ENCODE measurements at places on chromosomes 3 and 15. TPM values are rescaled to one million over a fixed set of nuclear protein-coding genes. Genes with fewer than 3 reads are reported as not detected.

GRCh38 chr3:42702066-42702951 is at the start of gene HHATL:
Gene HHATL, minus strand, starts transcription at chr3:42702798. Its CDS starts 1,972 bp downstream, at chr3:42700826.
- peak; percentile 86 for DNase-seq

DNA sequence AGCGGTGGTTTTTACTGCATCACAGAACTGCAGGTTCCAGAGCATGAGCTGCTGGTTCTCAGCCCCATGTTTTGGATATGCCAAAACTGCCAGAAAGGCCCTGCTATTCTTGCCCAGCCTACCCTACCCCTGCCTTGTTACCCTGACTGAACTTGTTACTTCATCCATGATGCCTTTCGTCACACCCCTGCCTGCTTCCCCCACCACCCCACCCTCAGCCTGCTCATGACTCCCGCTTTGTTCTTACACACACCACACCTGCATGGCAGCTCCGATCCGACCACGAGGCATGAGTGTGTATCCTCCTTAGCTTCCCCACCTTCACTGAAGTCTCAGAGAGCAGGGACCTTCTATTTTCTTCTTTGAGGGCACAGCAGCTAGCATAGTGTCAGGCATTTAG is 5.1 kb upstream of the TM4SF1 start:
- no peak for DNase-seq

- DNase-seq, result peak; percentile 85
Measured at GRCh38 chr3:194344012-194344411, 7.1 kb downstream of the CPN2 start.

- peak; percentile 67 for DNase-seq
Measured at GRCh38 chr3:141876891-141877621, 613 bp downstream of the ATP1B3 start.

DNA sequence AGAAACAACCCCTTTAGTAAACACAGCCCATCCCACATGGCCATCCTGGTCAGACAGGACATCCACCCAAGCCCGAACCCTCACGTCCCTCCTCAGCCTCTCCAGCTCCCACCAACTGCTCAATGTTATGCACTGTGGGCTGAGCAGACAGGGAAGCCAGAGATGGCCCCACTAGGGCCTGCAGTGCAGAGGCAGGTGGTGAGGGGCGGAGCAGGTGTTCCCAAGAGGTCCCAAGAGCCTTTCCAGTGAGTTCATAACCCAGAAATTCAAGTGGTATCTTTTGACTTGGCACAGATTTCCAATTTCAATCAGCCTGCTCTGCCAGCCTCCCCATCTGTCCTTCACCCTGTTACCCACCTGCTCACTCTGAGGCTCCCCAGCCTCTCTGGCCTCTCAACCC is 130.3 kb downstream of the LIPC start:
- DNase-seq, result no peak

- no peak for DNase-seq
Measured at GRCh38 chr3:71998995-71999673, 214.2 kb upstream of the PROK2 start.

DNA sequence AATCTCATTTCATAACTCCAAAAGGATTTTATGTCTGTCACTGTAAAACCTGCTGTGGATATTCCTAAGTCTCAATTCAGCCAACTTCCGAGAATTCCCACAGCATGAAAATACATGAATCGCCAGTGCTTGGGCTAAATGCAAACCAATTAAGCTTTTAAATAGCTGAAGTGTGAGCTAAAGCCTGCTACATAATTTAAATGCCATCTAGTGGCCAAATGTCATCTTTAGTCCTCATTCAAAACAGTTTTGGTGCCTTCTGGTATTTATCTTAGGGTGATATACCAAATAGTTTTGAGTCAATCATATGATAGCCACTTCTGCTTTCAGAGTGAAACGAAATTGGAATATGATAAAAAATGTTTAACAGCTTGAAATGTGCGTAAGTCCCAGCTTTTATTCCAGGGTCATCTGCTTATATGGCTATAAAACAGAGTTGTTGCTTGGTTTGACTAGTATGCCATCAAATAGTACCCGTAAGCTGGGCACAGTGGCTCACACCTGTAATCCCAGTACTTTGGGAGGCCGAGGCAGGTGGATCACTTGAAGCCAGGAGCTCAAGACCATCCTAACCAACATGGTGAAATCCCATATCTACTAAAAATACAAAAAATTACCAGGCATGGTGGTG is 41.8 kb upstream of the CCNL1 start:
- DNase-seq, result no peak

GRCh38 chr3:20218215-20218614 is 32.2 kb upstream of the SGO1 start:
- no peak for DNase-seq

- no peak for DNase-seq
Measured at GRCh38 chr3:151468284-151468917, 7.5 kb upstream of the IGSF10 start.

DNA sequence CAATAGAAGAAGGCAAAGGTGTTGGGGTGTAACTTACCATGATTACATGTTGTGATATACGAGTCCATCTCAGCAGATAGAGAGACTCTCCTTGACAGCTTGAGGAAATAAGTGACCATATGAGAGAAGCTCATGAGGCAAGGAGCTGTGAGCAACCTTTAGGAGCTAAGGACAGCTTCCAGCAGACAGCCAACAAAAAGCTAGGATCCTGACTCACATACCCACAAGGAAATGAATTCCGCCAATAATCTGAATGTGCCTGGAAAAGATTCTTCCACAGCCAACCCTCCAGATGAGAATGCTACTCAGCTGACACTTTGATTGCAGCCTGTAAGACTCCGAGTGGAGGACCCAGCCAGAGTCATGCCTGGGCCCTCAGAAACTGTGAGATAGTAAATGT is 339.6 kb upstream of the TPRG1 start:
- DNase-seq, result no peak

GRCh38 chr3:171514466-171514865 is 54.3 kb upstream of the TNIK start:
- DNase-seq, result no peak

DNA sequence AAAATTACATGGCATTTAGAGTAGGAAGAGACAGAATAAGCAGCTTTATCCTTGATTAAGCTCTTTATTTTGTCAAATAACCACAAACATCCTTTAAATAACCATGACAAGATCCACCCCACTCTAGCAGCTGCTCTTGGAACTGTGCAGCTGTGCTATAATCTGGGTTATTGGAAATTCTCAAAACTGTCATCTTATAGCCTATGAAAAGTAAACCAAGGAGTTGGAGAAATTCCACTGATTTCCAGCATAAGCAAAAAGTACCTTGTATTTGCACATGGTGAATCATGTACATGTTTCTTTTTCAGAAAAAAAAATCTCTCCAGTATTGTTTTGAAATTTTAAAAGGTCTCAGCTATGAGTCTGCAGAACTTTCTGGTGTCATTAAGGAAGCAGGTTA is 88.8 kb upstream of the ABI3BP start:
- no peak for DNase-seq

- DNase-seq, result no peak
Measured at GRCh38 chr3:78633626-78634025, 1134.2 kb downstream of the ROBO1 start.

GRCh38 chr15:100875976-100876375 is 3.7 kb upstream of the ALDH1A3 start:
- DNase-seq, result no peak

DNA sequence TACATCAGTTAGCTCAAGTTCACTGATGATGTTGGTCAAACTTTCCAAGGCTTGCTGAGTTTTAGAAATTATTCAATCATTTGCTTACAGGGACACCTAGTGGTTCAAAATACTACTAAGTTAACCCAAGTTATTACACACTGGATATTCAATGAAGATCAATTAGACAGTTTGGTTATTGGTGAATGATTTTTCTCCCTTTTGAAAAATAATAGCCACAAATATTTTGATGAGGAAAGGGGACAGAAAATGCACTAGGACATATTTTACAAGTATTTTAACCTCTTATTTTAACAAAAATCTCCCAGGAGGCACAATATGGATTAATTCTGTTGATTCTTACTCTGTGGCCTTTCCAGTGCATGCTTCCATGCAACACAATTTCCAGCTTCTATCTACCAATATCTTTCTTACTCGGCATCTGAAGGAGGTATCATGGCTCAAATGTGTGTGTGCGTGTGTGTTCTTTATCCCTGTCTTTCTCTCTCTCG is 20.1 kb upstream of the GOLGA6L2 start:
- no peak for DNase-seq

The PAQR5 gene
- total RNA-seq, result 1.7 TPM

The RARRES1 gene
- total RNA-seq, result 14.6 TPM

The IGSF11 gene
- 1.6 TPM for total RNA-seq

The CATSPER2 gene
- 0.82 TPM for total RNA-seq

All from left ventricle myocardium superior (tissue), 1 donor.